ENCODE measurements at places on chromosomes 3 and 15.

DNA sequence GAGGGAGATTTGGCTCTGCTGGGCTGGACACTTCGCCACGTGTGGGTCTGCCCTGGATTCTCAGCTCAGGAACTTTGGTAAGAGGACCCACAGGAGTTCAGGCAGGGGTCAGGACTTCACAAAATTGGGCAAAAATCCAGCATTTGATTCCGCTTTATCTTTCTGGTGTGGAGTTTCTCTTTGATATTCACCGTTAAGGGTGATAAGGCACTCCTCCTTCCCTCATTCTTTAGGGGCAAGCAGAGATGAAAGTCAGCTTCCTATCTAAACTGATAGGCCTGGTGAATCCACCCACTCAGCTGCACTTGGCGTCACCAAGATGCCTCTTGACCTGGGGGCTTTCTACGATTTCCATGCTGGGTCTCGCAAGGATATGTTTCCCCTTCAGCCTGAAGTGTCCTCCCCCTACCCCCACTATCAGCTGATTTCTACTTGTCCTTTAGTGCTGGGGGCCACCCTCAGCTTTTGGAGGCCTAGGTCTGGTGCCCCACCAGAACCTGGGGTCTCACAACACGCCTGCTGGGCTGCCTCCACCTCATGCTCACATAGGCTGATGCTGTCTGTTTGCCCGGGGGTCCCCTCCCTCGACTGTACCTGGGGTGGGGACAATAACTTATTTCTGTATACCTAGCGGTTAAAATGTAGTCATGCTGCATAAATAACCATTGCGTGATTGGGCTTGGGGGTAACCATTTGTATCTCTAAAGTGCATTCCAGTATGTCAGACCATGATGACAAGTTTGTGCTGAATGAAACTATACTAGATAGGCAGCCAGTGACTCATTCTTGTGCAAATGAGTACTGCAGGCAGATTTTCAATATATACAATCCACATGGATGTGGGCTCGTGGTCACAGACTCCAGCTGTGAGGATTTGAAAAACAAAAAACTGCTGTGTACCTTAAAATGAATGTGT, 248.3 kb downstream of the ADAMTS17 start:
- DNase-seq, result peak; percentile 75

DNA sequence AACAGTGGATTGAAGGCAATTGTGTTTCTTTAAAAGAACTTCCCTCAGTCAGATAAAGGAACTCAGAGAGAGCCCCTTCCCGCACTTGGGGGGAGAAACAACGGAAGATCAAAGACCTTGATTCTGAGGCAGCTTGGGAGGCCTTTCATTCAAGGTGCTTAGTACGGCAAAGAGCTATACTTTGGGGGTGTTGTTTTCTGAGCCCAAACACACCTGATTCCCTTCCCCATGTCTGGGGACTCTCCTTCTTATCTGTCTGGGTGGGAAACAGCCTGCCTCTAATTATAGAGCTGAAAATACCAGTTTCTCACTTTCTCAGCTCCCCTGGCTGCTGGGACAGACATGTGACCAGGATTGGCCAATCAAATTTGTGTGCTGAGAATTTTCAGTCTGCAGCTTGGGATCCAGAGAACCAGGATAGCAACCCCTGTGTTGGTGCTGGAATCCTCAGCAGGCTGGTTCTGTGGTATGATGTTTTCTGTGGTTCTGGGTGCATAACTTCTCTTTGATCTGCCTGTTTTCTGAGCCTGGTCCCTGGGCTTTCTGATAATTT, 19.4 kb upstream of the IQCF6 start:
- DNase-seq, result peak; percentile 6

- no peak for DNase-seq
Observed at GRCh38 chr3:13159890-13160289, 86.7 kb upstream of the IQSEC1 start.

- DNase-seq, result no peak
Observed at GRCh38 chr3:9347081-9347480, 15.8 kb upstream of the THUMPD3 start.

GRCh38 chr3:116815831-116816588, 106.4 kb downstream of the TUSC7 start:
- no peak for DNase-seq

DNA sequence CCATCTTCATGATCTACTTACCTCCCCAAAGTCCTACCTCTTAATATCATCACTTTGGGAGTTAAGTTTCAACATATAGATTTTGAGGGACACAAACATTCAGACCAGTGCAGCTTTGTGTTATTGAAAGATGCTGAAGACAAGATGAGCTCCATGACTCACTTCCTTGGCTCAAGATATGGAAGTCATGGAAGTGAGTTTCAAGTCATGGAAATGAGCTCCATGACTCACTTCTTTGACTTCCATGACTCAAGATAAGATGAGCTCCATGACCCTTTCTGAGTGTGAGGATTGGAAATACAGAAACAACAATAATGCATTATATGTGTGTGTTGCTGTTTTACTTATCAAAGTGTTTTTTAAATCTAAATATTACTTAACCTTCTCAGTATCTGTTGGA, 170.2 kb upstream of the TPRG1 start:
- peak; percentile 52 for DNase-seq

DNA sequence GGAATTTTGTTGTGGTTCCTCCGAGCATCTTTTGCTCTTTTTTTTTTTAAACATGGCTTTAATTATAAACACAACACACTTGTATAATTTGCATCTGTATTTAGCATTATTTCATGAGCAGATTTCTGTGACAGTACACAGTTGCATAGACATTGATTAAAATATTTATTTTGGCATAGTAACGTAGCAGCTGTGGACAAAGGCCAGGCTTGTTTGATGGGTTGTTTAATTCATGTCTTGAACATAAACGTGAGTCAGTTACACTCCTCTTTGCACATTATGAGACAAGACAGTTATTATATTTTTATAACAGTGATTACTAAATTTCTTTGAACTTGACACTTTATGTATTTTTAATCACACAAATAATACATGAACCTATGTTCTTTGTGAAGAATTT, 182.5 kb downstream of the CACNA2D3 start:
- DNase-seq, result no peak
